ENCODE measurements at places on chromosomes 16 and 17.

DNA sequence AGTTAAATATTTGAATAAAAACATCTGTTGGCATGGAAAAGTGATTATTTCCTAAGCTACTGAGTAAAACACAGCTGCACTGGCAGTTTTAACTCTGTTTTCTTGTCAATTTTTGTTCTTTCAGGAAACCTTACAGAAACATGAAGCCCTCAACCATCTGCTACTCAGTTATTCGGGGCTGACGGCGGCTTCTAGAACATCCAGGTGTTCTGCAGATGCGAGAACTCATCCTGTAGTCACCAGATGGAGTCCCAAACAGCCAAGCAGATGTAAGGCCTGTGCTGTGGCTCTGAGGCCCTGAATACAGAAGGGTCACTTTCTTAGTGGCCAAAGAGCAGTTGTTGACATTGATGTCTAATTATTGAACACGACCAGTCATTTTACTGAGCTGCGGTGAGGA is 15.5 kb downstream of the ARSG start:
- DNase-seq = no peak

DNA sequence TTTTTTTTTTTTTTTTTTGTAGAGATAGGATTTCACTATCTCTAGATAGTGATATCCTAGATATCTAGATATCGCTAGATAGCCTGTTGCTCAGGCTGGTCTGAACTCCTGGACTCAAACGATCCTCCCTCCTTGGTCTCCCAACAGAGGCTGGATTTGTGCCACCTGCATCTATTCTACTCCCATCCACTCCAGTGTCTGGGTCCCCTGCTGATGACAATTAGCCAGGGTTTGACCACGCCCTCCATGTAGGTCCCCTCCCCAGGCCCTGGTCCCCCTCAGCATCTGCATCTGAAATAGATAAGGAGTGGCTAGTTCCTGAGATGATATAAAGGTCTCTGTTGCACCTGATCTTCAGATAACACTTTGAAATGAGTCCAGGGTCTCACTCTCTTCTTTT is 2.2 kb downstream of the ZNF688 start:
- DNase-seq = no peak

- DNase-seq = no peak
Observed at GRCh38 chr17:82863941-82864712, 24.3 kb upstream of the ZNF750 start.

GRCh38 chr17:27805520-27806146 is 5.3 kb upstream of the NOS2 start:
- DNase-seq = peak; percentile 92

Data from kidney (tissue), 22 donors.